ENCODE measurements at places on chromosomes 5 and 9.

DNA sequence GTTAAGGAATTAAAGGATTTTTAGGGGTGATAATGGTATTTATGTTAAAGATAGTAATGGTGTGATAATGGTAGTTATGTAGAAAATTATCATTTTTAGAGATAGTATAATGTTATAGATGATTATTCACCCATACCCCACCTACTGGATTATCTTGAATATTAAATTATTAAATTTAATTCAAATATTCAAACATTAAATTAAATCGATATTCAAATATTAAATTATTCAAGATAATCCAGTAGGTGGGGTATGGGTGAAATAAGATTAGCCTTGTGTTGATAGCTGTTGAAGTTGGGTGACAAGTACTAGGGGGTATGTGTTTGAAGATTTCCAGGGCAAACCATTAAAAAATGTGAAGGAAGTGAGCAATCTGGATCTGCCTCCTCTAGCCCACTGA lies 15.6 kb downstream of the FAM219A start:
- DNase-seq: no peak

DNA sequence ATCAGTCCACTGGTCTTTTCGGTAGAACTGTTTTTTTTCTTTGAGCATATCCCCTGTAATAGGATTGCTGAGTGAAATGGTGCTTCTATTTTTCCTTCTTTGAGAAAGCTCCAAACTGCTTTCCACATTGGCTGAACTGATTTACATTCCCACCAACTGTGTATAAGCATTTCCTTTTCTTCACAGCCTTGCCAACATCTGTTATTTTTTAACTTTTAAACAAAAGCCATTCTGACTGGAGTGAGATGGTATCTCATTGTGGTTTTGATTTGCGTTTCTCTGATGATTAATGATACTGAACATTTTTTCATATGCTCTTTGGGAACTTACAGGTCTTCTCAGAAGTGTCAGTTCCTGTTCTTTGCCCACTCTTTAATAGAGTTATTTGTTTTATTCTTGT lies 764.7 kb downstream of the MTRR start:
- DNase-seq: peak; percentile 56

- DNase-seq: no peak
Measured at GRCh38 chr5:113344973-113345940, 89.5 kb downstream of the TSSK1B start.

DNA sequence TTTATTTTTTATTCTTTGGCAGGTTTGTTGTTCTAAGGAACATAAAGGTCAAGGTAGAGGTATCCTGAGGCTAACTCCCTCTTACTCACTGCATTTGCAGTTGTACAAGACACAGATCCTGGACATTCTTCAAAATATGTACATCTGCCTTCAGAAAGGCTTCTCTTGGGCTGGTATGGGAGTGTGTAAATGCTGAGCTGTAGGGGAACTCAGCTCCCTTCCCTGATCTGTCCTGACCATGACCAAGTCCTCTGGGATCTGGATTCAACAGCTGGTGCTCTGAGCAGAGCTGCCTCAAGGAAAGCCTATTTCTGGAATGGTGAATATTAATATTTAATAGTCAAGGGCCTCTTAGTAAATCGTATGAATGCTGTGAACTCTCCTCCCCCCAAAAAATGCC lies 117.4 kb downstream of the PRKACG start:
- no peak for DNase-seq

- no peak for DNase-seq
Measured at GRCh38 chr9:93681269-93682154, 105.1 kb downstream of the PHF2 start.

DNA sequence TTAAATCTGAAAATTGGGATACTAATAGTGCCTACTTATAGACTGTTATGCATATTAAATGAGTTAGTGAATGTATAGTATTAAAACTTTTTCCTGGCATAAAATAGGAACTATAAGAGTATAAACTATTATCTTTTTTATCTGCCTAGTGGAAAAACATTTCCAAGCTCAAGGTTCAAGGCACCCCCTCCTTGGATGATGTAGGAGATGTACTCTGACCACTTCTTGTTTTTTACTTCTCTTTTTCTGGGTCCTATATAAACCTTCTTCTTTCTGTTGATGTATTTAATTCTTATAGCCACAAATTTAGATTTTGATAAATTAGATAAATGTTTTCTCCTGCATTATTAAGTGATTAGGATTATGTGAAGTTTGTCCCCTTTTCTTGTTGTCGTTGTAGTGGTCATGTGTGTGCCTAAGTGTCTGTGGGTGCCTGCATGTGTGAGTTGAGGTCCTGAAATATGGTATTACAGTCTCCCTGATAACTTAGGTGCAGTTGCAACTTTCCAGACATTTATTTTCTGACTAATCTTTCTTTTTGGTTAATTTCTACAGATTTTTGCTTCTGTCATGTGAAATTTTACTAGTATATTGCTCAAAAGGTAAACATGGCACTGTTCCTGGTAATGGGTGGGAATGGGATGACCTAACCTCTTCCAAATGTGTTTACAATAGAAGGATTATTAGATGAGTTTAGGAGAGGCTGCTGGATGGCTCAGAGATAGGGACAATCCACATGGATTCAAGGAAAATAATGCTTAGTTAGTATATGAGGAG lies 160.8 kb upstream of the CDKN2B start:
- peak; percentile 60 for DNase-seq

DNA sequence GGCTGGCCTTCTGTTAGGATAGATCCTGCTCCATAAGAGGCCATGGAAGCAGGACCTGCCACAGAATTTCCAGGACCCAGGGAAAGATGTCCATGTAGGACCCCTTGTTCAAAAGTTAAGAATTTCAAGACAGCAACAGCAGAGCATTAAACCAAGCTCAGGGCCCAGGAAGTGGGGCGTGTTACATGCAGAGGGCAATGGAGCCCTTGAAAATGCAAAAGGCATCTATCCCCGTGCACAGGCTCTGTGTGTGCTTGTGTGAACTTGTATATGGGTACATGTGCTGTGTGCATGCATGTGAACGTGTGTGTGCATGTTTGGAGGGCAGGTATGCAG lies 14.4 kb upstream of the NKD2 start:
- no peak for DNase-seq

DNA sequence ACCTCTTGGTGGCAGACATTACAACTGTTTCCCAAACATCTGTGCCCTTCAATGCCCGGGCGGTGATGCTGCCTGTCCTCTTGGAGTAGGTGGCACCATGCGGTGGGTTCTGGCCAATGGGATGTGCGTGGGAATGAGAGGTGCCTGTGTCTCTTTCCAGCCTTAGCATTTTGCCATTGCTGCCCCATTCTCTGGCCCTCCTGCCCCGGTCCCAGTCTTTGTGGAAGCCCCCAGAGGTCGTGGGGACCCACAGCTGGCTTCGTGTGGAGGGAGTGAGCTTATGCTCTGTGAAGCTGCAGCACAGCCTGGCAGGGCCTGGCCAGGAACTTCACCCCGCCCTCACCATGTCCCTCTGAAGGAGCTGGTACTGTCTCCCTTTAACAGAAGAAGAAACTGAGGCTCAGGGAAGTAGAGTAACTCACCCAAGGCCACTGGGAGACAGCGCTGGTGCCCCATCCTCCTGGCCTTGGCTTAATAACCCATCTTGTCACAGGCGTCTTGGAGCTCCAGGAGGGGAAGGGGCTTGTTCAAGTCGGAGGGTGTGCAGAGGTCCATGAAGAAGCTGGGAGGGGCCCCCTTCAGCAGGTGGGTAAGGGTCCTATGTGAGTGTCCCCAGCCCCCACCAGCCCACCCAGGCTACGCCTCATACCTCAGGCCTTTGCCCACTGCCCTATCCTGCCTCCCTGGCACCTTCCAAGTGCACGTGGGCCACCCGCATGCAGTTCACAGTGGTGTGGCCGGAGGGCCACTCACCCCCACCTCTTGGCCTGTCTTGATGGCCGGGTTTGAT lies 173.6 kb downstream of the GAPVD1 start:
- DNase-seq: no peak

DNA sequence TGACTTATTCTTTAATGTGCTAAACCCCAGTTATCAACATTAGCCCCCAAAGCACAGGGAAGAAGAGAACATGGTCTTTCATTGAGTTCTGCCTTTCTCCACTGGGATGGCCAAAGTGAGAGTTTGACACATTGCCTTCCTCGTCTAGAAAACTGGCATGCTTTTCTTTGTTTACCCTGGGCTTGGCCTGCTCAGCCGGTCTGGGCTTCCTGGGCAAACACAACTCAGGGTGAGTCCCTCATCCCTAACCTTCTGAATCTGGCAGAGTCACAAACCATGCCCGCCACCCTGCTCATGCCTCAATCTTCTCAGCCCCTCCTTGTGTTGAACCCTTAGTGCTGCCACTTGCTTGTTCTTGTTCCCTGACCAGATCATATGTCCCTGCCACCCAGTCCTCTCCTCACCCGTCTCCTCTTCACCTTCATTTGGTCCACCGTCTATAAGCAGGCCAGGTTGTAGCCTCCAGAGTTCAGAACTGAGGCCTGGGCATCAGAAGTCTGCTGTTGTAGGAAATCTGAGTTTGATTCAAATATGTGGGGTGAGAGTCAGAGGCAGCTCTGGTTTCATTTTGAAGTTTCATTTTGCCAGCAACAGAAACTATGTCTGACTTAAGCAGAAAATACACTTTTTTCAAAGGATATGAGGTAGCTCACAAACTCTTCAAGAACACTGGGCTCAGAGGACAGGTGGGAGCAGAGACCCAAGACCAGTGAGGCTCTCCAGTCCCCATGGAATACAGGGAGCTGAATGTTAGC lies 217.6 kb downstream of the NDUFS4 start:
- no peak for DNase-seq

DNA sequence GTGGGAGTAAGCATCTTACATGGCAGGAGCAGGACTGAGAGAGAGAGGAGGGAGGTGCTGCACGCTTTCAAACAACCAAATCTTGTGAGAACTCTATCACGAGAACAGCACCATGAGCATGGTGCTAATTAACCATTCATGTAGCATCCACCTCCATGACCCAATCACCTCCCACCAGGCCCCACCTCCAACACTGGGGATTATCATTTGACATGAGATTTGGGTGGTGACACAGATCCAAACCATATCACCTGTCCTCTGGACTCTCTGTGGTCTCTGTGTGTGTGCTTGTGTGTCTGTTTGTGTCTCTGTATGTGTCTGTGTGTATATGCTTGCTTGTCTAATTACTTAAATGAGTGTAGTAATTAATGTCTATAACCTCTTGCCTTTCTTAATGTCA lies 31.1 kb downstream of the SEC61B start:
- DNase-seq: no peak

DNA sequence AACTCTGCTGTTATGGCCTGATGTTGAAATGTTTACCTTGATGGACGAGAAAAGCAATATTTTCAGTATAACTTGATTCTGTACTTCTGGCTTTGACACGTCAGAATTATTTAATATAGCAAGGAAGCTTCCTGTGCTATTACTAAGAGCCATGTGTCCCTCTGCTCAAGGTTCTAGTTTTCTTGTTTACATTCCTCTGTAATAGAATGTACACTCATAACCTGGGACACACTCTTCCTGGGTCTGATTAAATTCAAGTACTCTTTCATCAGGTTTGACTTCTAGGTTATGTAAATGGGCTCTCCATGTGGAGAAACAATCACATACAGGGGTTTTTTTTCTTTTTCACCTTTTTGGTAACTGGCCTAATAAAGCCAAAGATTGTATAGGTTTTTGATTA lies 33.1 kb downstream of the GTF3C4 start:
- peak; percentile 23 for DNase-seq
